ENCODE measurements at places on chromosomes 3 and 15. TPM values are rescaled to one million over a fixed set of nuclear protein-coding genes. Genes with fewer than 3 reads are reported as not detected.

The IQCF5 gene
- total RNA-seq: not detected

The OXTR gene
- 0.73 TPM for total RNA-seq

The STAB1 gene
- total RNA-seq: not detected

The CIB2 gene
- 2.6 TPM for total RNA-seq

The PPP1R14D gene
- not detected for total RNA-seq

The CDC25A gene
- 58.2 TPM for total RNA-seq

Data from activated CD8-positive, alpha-beta memory T cell treated with anti-CD3 and anti-CD28 coated beads for 36 hours (primary cell).